Stimulated activated CD4-positive, alpha-beta T cell treated with anti-CD3 and anti-CD28 coated beads, TNF-alpha, amount 100 ng/mL, for 1 hour (primary cell): ENCODE measurements at places on chromosomes 3 and 15.

DNA sequence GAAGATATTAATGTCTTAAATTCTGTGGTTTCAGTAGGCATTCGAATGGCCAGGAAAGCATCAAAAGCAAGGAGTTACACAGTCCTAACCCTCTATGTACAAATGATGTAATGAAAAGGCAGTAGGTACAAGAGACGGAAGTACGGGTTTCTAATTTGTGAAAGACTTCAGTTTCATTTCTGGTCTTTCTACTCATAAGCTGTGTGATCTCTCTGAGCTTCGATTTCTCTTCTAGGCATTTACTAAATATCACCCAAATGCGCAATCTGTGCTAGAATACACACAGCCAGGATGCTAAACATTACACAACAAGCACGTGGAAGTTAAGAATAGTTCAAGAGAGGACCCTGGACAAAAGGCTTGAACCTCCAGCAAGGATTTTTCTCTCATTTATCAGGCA lies 17.9 kb upstream of the STIMATE start:
- no peak for DNase-seq

GRCh38 chr15:70093481-70094319 lies 4.0 kb downstream of the TLE3 start:
- no peak for DNase-seq

- DNase-seq: no peak
These were observed 8.3 kb upstream of the EPHA3 start for GRCh38 chr3:89098964-89099585.

DNA sequence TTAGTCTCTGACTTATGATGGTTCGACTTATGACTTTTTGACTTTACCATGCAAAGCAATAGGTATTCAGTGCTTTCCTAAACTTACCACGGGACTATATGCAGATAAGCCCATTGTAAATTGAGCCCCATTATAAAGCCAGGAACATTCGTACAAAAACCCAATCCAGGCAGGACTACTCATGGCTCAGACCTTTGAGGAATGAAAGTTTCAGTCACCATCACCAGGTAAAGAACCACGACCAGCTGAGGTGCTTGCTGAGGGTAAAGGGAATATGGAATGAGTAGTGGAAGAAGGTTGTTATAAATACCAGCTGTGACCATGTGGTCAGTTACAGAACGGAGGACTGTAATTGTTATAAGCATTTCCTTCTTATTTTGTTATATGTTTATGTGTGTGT lies 54.9 kb upstream of the BNC1 start:
- no peak for DNase-seq

GRCh38 chr3:157347577-157348303 lies 88.9 kb upstream of the PTX3 start:
- no peak for DNase-seq

DNA sequence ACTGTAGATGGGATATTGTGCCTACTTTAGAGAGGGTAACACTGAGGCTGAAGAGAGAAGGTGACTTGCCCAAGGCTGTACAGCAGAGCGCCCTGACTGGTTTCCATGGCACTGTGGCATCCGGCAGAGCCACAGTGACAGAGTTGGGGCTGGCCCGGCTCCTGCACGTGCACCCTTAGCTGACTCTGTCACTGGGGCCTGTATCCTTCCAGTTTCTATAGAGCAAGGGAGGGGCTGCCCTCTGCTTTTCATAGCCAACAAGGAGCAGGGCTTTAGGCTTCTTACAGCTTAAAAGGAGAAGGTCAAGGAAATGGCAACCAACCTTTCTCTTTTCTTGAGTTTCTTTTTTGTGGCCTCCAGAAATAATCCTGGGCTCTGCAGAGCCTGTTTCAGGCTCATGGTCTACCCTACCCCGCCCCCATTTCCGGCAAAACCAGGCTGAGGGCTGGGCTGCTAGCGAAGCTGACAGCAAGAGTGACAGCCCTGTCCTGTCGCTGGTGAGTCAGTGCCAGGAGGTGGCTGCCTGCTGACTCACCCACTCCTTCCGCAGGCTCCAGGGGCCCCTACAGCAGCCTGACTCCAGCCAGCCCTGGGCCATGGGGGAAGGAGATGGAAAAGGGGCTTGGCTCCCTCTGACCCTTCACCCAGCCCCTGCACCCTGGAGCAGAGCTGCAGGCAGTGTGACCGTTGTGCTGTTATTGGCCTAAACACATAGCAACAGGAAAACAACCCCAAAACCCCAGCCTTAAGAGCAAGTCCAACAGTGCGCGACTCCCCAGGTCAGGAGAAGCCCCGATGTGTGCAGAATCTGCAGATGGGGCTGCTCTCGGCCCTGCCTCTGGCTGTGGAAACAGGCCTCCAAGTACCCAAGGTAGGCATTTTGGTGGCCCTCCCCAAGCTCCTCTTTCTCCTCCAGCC lies 29.8 kb downstream of the SLC6A6 start:
- peak; percentile 84 for DNase-seq

DNA sequence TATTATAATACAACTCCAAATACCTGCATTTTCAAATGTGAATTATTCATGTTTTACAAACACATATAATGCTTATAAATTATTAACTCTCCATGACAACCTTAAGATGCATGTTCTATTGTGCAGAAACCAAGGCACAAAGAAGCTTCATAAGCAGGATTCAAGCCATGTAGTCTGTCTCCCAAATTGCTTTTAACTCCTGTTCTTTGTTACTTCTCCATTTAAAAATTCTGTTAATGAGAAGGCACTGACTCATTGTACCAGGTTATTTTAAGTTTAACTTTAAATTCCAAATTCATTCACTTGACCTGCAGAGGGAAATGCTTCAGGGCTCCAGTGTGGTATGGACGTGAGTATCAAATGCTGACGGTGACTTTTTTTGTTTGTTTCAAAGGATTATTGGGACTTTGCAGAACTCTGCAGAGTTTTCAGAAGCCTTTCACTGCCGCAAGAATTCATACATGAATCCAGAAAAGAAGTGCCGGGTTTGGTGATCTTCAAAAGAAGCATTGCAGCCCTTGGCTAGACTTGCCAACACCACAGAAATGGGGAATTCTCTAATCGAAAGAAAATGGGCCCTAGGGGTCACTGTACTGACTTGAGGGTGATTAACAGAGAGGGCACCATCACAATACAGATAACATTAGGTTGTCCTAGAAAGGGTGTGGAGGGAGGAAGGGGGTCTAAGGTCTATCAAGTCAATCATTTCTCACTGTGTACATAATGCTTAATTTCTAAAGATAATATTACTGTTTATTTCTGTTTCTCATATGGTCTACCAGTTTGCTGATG lies 100.0 kb downstream of the MME start:
- no peak for DNase-seq

DNA sequence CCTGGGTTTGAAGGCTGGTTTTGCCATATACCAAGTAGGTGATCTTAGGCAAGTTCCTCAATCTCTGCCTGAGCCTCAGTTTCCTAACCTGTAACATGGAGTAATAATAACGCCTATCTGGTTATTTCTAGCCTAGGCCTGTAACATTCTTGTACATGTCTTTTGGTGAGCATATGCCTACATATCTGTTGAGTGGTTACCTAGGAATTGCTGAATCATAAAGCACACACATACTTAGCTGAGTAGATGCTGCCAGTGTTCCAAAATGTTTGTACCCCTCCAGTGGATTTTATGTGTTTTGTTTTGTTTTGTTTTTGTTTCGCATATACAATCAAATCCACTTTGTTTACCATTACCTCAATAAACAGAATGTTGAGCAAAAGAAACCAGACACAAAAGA lies 17.4 kb upstream of the MFGE8 start:
- no peak for DNase-seq

DNA sequence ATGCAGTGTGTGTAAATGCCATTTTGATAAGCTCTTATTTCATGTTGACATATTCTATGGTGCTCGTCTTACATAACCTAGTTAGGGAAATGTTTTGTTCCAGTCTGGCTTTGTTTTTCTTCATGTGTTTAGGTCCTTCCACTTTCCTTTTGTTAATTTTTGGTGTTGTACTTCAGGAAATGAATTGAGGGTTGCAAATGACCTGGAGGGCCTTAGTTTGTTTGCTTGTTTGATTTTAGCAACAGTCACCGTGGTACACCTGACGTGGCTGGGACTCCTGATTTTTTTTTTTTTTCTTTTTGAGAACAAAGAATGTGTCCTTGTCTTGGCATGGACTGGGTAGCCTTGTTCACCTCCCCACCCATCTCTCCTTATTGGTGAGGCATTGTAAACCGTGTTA lies 114.8 kb downstream of the IGF1R start:
- DNase-seq: no peak

DNA sequence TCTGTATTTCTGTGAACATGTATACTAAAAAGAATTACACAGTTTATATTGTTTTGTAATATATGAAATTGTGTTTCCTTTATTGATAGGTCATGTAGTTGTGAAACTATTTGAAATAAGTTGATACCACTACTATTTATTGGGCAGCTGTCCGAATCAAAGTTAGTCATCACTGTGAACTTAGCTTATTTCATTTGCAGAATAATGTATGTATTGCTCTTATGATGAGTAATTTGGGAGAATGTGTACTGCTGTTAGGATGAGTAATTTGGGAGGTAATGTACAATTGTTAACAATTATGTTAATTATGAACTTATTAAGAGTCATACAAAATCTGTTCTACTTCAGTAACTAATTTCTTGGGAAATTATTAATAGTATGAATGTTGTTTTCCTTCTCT lies 22.2 kb downstream of the FXR1 start:
- DNase-seq: no peak

DNA sequence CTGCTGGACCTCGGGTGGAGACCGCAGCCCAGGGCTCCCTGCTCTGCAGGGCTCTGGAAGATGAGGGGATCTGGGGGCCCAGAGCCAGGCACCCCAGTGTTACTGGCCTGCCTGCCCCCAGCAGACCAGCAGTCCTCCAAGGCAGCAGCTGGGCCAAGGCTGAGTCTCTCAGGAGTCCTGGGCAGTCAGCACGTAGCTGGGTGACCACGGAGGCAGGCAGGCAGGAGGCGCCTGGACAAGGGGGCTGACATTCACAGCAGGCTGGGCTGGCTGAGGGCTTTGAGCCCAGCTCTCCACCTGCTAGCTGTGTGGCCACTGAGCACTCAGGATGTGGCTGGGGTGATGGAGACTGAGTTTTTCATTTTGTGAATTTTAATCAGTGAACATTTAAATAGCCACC lies 67.9 kb downstream of the IQSEC1 start:
- DNase-seq: no peak

DNA sequence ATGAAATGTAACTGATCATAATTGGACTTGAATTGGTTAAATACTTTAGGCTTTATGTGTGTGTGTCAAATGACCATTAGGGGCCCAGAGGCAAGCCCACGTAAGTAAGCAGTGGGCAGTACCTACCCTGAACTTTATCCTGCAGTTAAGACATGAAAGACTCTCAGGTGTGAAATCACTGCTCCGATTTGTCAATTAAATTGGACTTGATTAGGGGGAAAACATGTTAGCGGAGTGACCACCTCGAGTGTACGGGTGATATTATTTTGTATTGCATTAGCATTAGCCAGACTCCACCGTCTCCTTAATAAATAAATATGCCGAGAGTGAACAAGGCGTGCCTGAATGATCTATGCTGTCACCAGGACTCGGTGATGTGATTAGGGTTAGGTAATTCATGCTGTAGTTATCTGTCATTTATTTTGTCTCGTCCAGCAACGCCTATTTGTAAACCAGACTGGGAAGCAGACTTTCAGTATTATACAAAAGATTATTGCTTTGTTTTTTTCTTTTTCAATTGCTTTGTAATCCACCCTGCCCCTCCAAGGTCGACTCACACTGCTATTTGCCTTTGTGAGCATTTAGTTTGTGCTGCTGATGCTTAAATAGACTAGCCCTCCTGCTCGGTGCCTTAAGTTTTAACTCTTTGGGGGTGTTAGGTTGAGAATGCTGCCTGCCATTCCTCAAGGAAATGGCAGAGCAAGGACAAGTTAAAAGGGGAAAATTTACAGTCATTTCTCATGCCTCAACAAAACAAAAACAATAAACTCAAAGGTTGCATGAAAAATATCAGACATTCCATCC lies 1.8 kb downstream of the RBMS3 start:
- DNase-seq: no peak

- no peak for DNase-seq
These were observed 39.4 kb upstream of the TRIM71 start for GRCh38 chr3:32778389-32778788.

GRCh38 chr3:67704322-67704721 lies 49.9 kb upstream of the SUCLG2 start:
- no peak for DNase-seq

- DNase-seq: no peak
These were observed 90.7 kb downstream of the IGF2BP2 start for GRCh38 chr3:185733980-185734724.

DNA sequence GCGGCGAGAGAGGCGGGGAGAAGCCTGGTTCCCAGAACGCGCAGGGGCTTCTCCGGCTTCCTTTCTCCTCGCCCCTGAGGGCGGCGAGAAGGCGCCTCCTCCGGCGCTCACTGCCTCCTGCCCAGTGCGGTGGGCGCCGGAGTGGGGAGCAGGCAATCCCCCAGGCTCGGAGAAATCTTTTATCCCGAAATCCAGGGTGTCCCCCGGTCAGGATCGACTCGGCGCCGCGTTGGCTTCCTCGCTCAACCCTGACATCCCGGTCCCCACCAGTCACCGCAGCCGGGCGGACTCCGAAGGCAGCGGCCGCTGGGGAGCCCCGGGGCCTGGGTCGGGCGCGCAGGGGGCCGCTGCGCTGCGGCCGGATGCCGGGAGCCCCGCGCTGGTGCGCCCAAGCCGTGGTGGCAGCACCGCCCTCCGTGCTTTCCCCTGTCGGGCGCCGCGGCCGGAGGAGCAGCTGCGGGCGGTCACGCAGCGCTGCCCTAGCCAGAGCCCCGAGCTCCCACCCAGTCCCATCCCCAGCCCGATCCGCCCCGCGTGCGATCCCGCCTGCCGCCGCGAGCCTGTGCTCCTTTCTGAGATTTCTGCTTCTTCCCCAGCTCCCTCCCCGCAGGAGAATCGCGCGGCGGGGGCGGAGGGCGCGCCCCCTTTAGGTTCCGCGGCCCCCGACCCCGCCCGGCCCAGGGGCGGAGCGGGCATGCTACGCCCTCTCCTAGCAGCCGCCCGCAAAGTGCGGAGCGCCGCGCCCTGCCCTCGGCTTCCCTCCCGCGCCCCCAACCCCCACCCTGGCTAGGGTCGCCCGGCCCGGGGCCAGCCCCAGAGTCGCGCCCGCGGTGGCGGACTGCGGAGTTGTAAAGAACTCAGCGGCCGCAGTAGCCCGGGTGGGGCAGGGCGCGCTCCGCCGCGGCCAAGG lies 683 bp upstream of the CACNA2D3 start:
- no peak for DNase-seq

DNA sequence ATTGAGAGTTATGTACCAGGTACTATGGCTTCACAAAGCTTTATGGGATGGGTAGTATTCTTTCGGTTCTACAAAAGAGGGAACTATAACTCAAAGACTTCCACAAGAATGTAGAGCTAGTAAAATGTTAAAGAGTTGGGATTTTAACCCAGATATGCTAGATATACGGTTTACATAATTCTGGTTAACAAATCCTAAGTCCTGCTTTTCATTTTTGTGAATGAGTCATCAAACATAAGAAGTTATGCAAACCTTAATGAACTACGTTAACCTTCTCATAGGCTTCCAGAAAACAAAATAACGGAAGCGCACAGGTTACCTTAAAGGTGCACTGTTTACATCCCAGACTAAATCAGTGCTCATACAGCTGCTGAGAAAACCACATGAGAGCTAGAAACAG lies 1049.3 kb downstream of the MCTP2 start:
- DNase-seq: no peak
